Left lung (tissue), 14 donors: ENCODE measurements at places on chromosomes 1 and 21. TPM values are rescaled to one million over a fixed set of nuclear protein-coding genes. Genes with fewer than 3 reads are reported as not detected.
A peak's percentile ranks its signal among the peaks of the same experiment; 100 is the strongest.

DNA sequence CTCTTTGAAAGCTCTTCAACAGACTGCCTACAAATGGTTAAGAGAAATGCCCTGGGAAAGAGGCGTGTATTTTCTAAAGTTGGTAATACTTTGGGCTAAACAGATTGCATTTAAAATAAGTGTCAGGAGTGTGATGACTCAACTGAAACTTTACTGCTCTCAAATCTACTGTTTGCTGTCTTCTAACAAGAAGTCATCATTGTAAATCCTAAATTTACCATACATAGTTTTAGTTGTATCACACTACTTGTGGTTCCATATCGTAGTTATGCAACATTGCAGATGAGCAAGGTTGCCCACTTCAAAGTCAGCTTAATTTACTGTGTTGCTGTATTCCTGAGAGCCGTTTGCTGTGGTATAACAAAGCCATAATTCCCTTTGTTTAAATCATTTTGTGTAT is 59.6 kb downstream of the RGS21 start:
- no peak for DNase-seq

DNA sequence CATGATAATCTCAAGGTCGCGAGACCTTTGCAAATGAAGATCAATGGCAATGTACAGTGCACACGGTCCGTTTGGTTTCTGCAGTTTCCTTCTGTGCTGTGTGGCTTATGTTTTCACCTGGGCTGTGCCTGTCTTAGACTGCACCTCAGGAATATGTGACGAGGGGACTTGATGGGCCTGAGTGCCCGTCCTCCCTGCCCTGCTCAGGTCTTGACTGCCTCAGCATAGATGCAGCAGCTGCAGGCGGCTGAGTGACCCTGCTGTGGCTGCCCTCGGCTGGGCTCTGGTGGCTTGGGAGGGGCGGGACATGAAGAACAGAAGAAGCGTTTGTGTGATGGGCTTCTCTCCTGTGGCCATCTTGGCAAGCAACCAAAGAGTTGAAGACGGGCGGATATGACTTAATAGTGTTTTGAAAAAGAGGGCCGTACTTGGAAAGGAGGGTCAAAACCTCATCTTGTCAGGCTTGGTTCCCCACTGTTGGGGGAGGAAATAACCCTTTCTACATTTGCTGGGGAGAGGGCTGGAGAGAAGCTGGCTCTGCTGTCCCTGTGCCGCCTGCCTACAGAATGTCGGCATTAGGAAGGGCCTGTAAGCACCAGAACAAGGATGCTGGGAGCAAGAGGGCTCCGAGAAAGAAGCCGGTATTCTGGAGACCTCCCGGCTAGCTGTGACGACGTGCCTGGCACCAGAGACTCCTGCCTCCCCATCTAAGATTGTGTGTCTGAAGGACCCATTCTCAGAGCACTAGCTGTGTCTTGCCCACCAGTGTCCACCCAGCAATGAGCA is 7.1 kb downstream of the MYBPHL start:
- DNase-seq: peak; percentile 42

GRCh38 chr1:69088571-69088970 is 479.2 kb upstream of the LRRC7 start:
- no peak for DNase-seq

DNA sequence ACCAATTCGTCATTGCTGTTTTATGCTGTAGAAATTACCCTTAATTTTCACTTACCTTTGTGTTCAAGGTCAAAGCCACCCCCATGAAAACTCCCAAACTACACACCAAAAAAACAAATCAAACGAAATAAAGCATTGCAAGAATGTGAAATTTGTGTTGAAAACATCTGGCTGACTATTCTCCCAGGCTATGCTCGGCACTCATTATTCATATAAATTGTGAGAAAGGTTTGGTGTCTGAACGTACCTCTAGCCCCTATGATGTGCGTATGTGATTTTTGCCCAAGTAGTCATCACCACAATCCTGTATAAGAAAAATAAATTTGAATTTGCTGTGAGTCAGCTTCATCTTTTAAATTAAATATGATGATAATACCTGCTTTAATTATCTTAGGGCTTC is 34.9 kb downstream of the ADAMTS1 start:
- DNase-seq: no peak

DNA sequence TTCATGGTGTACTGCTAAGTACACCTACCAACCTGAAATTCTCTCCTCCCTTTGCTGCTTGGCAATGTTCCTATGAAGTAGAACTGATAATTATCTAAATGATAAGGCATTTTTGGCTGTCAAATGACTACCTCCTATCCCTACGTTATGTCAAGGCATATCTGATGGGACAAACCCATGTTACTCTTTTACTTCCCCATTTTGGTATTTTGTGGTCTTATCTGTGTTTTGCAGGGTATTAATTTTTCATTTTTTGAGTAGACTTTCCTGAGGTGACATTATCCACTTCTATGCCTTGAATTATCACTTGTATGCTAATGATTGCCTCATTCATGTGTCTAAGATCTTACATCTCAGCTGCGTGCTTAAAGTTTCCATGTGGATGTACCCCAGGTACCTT is 499.6 kb upstream of the B3GALT2 start:
- no peak for DNase-seq

- DNase-seq: no peak
Measured at GRCh38 chr1:39499668-39500067, 8.2 kb downstream of the BMP8A start.

GRCh38 chr1:24951337-24951736 is 21.3 kb upstream of the RUNX3 start:
- no peak for DNase-seq

DNA sequence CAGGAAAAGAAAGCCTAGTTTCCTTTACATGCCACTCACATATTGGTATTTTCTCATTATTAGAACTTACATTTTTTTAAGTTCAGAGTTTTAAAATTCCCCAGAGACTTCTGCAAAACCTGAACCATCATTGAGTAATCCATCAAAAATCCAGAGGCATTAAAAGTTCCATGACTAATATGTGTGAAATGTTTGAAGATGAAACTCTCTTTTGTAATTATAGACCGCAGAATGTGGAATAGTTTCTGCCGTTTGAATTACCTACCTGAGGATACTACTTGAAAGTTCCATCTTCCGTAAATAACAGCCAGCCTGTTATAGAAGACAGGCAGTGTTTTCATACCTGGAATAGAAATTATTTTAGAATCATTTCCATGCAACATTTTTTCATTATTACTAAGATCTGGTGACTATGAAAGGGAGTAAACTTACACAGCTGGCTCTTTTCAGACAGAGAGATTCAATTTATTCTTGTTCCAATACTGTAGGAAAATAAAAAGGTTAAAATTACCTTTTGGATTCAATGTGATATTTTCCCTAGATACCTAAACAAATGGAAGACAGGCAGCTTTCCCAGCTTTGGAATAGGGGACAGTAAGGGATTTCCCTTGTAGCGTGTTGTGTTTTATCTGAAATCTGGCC is 131.4 kb downstream of the ST6GALNAC5 start:
- no peak for DNase-seq

- DNase-seq: no peak
Measured at GRCh38 chr21:45823100-45823681, 158.4 kb upstream of the COL6A1 start.

DNA sequence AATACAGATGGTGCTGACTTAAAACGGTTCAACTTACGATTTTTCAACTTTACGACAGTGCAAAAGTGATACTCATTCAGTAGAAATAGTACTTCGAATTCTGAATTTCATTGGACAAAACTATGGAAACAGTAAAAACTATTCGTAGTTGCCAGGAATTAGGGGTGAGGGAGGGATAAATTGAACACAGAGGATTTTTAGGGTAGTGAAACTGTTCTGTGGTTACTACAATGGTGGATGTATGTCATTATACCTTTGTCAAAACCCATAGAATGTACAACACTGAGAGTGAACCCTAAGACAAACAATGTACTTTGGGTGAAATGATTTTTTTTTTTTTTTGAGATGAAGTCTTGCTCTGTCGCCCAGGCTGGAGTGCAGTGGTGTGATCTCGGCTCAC is 7.5 kb downstream of the DDR2 start:
- DNase-seq: no peak

DNA sequence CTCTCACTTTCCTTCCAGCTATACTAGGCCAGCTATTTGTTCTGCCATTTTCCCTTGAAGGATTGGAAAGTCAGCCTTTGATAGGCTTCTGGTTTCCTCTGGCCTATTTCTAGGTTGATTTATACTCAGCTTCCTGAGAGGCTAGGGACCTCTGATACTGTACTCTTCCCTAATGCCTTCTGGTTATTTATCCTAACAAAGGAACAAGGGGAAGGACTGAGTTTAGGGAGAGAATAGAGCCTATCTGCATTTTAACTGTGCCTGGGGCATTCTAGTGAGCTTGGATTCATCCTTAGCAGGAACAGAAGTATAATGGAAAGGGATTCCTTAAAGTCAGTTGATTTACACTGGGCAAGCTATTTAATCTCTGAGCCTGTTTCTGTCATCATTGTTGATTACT is 11.8 kb upstream of the TMEM39B start:
- no peak for DNase-seq

- no peak for DNase-seq
Measured at GRCh38 chr1:218620956-218621355, 275.8 kb downstream of the TGFB2 start.

GRCh38 chr1:34342334-34342733 is 165.6 kb downstream of the C1orf94 start:
- DNase-seq: no peak

GRCh38 chr1:74766579-74766978 is 33.6 kb downstream of the TYW3 start:
- no peak for DNase-seq

- no peak for DNase-seq
Measured at GRCh38 chr21:35222541-35222941, 173.4 kb upstream of the RUNX1 start.

DNA sequence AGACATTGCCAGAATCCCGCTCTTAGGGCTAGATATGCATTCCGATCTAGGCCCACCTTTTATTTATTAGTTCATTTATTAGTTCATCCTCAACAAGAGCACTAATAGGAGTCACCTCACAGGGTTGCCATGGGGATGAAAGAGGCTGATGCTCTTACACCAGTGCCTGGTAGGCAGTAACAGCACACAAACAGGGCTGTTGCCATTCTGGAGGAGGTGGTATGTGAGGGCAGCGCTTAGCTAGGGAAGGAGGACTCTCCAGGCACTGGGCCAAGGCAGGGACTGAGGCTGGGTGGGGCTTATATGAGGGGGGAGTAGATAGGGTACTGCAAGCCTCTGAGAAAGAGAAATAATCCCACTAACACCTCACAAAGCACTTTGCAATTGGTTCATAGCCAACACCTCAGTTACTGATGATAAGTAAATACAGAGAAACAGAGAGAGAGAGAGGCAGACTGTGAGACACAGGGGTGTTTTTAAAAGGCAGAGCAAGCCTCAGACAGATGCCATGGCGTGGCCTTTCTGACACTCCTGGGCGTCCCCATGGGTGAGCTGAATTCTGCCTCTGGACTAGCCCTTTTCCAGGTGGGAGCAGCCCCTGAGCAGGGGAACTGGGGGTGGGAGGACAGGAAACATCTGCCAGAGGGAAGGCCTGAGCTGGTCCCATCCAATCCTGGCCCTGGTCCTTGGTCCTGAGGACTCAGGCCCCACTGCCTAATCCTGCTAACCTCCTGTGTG is 5.9 kb downstream of the FCGR2A start:
- DNase-seq: peak; percentile 83

GRCh38 chr1:21490774-21491487 is 18.3 kb upstream of the ALPL start:
- DNase-seq: no peak

DNA sequence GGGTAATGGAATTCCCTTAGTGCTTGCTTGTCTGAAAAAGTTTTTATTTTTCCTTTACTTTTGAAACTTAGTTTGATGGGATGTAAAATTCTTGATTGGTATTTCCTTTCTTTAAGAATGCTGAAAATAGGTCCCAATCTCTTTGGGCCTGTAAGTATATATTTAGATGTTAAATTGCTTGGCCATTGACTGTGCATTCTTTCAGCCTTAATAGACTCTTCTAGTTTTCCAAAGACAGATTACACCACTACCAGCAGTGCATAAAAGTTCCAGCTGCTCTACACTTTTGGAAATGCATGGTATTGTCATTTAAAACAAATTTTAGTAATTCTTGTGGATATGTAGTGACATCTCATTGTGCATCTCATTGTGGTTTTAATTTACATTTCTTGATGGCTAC is 464.8 kb upstream of the USP24 start:
- DNase-seq: no peak

- no peak for DNase-seq
Measured at GRCh38 chr1:1086911-1087341, 12.8 kb upstream of the RNF223 start.

DNA sequence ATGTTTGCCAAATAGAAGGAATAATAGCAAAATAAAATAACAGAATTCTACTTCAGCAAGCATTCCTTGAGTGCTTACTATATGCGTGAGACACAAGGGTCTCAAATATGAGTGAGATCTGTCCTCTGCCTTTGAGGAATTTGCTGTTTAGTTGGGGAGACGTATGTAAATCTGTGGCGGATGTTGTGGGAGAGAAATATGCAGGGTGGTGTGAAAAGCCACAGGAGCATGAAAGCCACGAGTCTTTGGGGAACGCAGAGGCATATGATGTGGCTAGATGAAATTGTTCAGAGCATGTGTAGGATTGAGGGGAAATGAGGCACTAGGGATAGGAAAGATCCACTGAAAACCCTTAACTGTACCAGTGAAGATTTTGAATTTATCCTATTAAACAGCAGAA is 244.4 kb downstream of the PBX1 start:
- DNase-seq: no peak

GRCh38 chr1:4762146-4762545 is 107.7 kb downstream of the AJAP1 start:
- no peak for DNase-seq

- DNase-seq: no peak
Measured at GRCh38 chr1:186535388-186536133, 74.6 kb upstream of the PDC start.

GRCh38 chr1:25871704-25872494 is 3.6 kb downstream of the PAQR7 start:
- peak; percentile 76 for DNase-seq

GRCh38 chr1:241838897-241839296 is 9.1 kb upstream of the EXO1 start:
- no peak for DNase-seq

Gene NOS1AP
- polyA plus RNA-seq: 3.0 TPM

Gene SPATA21
- 0.32 TPM for polyA plus RNA-seq

Gene CELSR2
- polyA plus RNA-seq: 15.8 TPM

Gene NES
- 66.8 TPM for polyA plus RNA-seq

Gene C1orf116
- 27.1 TPM for polyA plus RNA-seq

Gene SCAMP3
- 50.4 TPM for polyA plus RNA-seq

Gene SYDE2
- 11.1 TPM for polyA plus RNA-seq

Gene SELE
- 0.20 TPM for polyA plus RNA-seq

Gene TPTE
- polyA plus RNA-seq: 0.07 TPM

Gene RAB13
- polyA plus RNA-seq: 153 TPM

Gene TIPRL
- polyA plus RNA-seq: 49.6 TPM

Gene ZCCHC17
- polyA plus RNA-seq: 46.5 TPM
